IMR-90 (cell line): ENCODE measurements at places on chromosomes 3 and 15. TPM values are rescaled to one million over a fixed set of nuclear protein-coding genes. Genes with fewer than 3 reads are reported as not detected.

DNA sequence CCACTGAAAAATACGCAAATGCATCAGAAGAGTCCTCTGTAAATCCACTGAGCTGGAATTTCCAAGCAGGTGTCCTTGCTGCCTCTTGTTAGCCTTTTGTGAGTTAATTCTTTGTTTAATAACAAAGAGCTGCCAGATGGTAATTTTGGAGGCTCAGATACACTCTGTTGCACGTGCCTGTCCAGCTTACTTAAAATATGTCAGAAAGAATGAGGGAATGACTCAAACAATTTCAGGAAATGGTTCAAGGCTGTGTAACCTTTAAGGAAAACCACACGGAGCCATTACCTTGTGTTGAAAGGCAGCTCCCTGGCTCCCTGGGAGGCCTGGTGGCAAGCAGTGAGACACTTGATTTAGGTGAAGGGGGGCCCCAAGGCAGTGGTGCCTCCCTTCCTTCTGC lies 302.2 kb upstream of the CTDSPL start:
- peaks cover 7% of the 10 kb centered on the region for H3K27me3 ChIP-seq
- no peak overlapping the region for H3K27ac ChIP-seq
- H3K36me3 ChIP-seq = no peaks in the 10 kb centered on the region
- peak; percentile 17 for DNase-seq

DNA sequence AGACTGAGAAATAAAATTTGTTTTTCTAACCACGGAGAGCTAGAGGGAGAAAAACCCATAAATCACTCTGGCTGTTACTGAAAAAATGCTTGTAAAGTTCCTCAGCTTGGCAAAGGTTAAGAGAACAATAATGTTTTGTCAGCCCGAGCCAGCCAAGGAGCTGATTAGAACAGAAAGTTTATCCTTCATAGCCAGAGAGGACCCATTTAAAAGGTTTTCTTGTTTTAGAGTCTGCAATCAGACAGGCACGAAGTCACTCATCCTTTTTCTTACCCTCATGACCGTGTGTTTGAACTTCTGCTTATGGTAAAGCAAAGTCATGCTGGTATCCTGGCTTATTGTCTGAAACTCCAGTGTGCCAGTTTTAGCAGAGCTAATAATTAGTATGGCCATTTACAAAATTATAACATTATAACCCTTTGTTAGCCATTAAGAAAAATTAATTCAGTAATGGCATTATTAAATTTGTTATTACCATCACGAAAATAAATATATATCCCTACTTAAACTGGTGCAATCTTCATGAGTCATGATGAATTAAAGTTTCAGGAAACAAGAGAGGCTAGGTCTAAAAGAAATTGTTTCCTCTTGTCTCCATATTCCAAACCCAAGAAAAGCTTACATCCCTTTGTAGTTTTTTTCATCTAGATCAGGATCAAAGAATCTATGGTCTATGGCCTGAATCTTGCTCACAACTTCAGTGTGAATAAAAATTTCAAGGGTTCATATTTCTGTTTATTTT lies 13.5 kb upstream of the STXBP5L start:
- H3K36me3 ChIP-seq = no peaks in the 10 kb centered on the region
- no peak overlapping the region for H3K4me3 ChIP-seq
- no peaks in the 10 kb centered on the region for H3K27me3 ChIP-seq

DNA sequence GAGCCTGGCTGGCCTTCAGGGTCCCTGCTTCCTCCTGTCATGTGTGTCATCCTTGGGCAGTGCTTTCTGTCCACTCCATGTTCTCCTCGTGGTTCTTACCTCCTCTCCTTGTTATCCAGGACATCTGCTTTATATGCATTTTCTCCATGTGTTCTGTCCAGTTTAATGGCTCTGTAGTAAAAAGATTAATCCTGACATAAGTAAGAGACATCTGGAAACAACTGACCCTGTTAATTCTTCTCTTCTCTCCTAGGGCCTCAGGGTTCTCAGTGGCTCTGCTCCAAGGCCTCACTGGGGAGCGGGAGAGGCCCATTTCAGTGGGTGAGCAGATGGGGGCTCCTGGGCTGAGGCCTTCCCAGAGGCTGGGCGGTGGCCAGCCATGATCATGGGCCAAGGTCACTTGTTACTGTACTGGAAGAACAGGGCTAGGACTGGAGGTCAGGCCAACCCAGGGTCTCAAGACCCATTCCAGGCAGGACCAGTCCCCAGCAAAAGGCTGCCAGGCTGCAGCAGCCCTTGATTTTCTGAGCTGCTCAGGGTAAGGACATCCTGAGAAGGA lies 20.2 kb upstream of the CDCP1 start:
- peak overlapping the region; percentile 78 for H3K27ac ChIP-seq
- H3K4me1 ChIP-seq = peaks cover 17% of the 10 kb centered on the region
- DNase-seq = no peak
- H3K4me3 ChIP-seq = no peak overlapping the region
- no peaks in the 10 kb centered on the region for H3K27me3 ChIP-seq

The PLA2G4D gene
- not detected in 2 replicates for total RNA-seq

The DUOX1 gene
- total RNA-seq = not detected in 2 replicates
